Activated CD8-positive, alpha-beta T cell treated with anti-CD3 and anti-CD28 coated beads for 36 hours (primary cell): ENCODE measurements at places on chromosomes 1 and 21. TPM values are rescaled to one million over a fixed set of nuclear protein-coding genes. Genes with fewer than 3 reads are reported as not detected.

Gene RPTN
- not detected for total RNA-seq

Gene MIXL1
- total RNA-seq, result 0.16 TPM

Gene EVA1C
- 11.1 TPM for total RNA-seq

Gene CENPL
- total RNA-seq, result 23.3 TPM

Gene LRRC53
- total RNA-seq, result not detected

Gene ANKRD34A
- total RNA-seq, result 7.7 TPM

Gene AUNIP
- 8.8 TPM for total RNA-seq

Gene SYDE2
- total RNA-seq, result 4.8 TPM

Gene L1TD1
- total RNA-seq, result not detected

Gene ZP4
- total RNA-seq, result not detected

GRCh38 chr1:170010443-170010842, 64.1 kb downstream of the KIFAP3 start:
- DNase-seq, result peak; percentile 41

DNA sequence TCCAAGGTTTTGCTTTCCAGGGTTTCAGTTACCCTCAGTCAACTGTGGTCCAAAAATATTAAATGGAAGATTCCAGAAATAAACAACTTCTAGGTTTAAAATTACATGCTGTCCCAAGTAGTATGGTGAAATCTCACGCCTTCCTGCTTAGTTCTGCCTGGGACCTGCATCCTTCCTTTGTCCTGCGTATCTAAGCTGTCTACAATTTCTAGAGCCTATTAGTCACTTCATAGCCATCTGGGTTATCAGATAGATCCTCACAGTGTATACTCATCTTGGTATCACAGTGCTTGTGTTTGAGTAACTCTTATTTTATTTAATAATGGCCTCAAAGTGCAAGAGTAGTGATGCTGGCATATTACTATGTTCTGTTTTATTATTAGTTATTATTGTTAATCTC, 157.7 kb downstream of the ROR1 start:
- no peak for DNase-seq

DNA sequence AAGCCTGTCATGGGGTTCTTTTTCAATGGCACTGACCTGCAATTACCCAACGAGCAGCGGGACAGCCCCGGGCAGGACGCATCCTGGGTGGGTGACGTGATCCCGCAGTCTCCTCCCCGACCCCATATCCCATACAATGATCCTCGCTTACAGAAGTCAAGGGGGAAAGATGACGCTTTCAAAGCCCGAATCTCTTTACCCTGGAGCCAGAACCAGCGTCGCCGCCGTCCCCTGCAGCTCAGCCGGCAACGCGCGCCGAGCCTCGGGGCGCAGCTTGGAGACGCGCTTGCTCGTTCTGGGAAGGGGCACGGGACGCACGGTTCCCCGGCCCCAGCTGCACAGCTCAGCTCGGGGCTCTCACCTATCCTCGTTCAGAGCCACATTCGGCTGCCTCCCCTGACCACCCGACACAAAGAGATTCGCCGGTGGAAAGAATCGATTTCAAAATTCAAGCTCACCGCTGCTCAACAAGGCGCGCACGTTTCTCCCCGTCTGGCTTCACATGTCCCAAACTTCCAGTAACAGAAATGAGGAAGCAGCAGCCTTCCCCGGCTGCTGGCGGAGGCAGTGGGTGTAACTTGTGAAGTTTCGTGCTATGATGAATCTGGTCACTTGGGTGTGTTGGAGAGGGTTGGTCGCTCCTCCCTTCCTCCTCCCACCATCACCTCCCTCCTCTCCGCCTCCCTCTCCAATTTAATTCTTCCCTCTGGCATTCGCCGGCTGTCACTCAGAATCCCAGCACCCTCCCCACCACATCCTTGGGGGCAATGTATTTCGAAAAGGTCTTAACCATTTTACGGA, at the start of gene TIAM1:
TSS of gene TIAM1 (minus strand) at position 582 of the 801 bp plus-strand sequence. CDS start 77,289 bp downstream, outside the sequence.
- DNase-seq, result peak; percentile 47

DNA sequence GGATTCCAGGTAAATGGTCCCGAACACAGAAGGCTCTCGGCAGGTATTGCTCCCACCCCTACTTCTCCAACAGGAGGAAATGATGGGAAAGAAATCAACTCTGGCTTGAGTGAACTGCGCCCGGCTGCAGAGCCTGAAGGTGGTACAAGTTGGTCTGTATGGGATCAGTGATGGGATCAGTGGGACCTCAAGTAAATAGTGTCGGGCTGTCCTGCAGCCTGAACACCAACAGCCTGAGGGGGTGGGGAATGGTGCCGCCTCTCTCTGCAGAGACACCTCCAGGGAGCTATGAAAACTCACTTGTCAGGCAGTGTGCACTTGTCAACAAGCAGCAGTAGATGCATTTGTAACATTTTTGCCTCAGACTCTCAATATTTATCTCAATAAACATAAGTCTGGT, 183.5 kb downstream of the MATN1 start:
- DNase-seq, result no peak

DNA sequence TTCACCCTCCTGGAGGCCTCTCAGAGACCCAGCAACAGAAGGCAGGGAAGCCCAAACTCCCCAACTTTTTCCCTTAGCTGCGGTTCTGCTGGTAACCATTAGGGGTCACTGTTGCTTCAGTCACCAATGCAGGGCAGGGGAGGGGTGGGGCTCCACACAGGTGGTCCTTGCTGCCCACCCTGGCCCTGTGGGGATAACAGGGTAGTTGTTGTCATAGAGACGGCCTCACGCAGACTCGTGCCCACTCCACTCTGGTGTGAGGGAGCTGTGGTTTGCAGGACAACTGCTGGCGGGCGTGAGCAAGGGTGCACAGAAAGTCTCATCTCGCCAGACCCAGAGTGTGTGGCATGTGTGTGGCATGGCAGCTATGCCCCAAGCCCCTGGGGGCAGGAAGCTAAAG, 19.9 kb downstream of the INSRR start:
- DNase-seq, result peak; percentile 64

DNA sequence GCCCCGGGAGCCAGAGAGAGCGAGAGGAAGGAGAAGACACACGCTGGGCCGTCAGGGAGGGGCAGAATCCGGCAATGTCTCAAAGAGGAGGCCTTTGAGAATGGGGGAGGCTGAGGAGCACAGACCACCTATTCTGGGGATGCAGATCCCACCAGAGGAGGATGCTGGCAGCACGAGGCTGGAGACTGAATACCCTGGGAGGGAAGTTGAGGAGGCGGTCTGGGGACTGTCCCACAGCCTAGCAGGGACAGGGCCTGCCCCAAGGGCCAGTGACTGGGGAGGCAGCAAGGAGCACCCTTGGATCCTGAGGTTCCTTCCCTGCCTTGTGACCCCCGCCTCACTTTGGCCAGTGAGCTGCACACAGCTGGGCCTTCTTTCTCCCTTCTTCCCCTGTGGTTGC, 49.2 kb downstream of the SLC37A1 start:
- no peak for DNase-seq

DNA sequence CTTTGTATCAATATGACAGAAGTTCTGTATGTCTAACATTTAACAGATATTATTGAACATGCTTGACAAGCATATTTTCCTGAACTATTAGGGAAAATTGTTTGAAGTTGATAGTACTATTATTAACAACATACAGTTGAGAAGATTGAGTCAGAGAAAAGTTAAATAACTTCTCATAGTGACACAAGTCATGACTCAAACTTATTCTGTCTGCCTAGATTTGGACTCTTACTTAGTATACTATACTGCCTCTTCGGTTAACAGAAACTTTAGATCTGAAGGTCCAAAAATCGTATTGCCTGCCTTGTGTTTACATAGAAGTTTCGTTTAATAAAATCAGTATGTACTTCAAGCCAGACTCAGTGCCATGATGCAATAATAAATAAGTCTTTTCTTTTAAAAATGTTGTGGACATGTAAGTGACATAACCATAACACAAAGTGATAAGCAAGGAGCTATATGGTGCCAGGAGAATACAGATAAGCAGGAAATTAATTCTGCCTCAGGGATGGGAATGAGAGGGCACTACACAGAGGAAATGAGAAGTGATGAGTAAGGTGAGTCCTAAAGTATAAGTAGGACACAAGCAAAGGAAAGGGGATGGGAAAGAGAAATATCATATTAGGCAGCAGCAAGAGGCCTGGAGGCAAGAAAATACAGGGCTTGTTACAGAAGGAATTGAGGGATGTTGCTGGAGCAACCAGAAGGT, 48.1 kb downstream of the LHX9 start:
- DNase-seq, result no peak

- DNase-seq, result no peak
Observed at GRCh38 chr1:229231754-229232119, 39.2 kb upstream of the RAB4A start.

GRCh38 chr1:157181258-157181657, 43.1 kb upstream of the ETV3 start:
- DNase-seq, result no peak

DNA sequence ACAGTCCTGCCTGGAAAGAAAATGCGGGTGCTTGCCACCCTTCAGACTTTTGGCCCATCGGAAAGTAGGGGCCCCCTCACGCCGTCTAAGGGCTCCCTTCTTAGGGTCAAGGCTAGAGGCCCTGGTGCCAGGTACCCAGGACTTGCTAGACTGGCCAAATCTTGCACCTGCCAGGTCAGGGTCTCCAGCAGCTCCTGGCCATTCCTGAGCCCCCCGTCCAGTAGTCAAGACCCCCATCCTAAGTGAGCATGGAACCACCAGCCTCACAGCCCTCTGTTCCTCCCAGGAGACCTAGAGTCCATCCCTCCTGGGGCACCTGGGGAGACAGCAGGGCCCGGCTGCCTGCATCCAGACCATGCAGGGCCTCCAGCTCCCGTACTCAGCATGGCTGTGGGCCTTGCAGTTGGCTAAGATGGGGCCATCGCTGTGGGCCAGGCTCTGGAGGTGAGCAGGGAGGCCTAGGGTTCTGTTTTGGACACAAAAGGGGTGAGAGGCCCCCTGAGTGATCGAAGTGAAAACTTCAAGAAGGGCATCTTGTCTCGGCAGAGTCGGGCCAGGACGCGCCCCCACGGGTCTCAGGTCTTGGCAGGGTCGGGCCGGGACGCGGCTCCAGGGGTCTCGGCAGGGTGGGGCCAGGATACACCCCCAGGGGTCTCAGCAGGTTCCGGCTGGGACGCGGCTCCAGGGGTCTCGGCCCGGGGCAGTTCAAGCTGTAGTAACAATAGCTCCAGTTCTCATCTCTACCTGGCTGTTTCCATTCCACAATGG, 5.9 kb downstream of the FNDC10 start:
- DNase-seq, result no peak

DNA sequence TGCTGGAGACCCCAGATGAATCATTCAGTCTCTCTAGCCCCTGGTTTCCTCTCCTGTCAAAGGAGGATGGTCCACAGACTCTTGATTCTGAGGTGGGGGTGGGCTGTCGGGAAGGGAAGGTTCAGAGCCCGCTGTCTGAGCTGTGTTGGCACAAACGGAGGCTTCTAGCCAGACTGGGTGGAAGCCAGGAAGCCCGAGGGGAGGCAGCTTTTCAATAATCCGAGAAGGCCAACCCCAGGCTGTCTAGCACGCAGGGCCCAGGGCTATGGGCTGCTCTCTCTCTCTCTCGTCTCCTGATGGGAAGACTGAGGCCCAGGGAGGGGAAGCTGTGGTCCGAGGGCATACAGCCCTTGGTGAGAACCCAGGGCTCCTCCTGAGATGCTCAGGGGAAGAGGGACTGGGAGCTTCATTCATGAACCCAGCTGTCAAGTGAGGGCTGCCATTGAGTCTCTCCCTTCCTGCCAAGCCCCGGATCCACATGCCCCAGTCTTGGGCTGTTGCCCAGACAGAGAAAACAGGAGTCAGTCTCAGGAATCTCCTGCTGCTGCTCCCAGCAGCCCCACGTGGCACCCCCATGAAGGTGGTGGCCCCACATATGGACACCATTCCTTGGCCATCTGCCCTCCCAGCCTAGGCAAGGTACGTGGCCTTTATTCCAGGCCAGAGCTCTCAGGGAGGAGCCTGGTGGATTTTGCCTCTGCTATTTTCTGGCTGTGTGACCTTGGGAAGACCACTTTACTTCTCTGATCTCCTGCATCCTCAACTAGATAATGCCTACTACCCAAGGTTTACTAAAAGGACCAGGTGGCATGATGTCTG, 44.4 kb downstream of the RAP1GAP start:
- DNase-seq, result no peak

- no peak for DNase-seq
Observed at GRCh38 chr1:980137-980571, 1.7 kb downstream of the PERM1 start.

DNA sequence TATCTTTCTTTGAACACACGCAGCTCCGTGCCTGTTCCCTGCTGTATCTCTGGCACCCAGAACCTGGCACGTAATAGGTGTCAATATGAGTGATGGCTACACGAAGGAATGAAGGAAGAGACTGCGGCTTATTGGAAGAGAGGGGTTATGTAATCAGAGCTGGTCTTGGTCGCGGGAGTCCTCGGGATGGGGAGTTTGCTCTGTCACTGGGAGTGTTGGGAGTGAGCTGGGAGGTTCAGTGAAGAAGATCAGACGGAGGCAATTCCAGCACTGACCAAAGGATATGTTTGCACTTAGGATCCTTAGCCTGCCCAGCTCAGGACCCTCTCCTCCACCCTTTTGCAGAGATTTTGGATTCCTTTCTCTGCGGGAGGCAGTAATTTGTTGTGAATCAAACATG, 709.1 kb downstream of the PTPRU start:
- DNase-seq, result no peak

DNA sequence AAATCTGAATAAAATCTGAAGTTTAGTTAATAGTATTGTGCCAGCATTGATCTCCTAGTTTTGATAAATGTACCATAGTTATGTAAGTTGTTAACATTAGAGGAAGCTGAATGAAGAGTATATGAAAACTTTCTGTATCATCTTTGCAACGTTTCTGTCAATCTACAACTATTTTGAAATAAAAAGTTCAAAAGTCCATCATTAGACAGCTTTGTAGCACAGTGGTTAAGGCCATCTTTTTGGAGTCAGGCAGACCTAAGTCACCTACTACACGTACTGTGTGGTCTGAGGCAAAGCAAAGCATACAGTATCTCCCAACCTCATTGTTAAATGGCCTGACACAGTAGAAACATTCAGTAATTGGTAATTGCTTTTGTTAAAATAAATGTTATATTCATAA, 47.9 kb upstream of the ATP1A1 start:
- no peak for DNase-seq

- no peak for DNase-seq
Observed at GRCh38 chr1:245325922-245326795, 171.4 kb downstream of the KIF26B start.

- no peak for DNase-seq
Observed at GRCh38 chr21:17492415-17493168, 20.3 kb upstream of the CXADR start.

GRCh38 chr1:79517470-79518224, 511.1 kb upstream of the ADGRL4 start:
- no peak for DNase-seq

GRCh38 chr1:161324020-161324419, 9.8 kb downstream of the SDHC start:
- no peak for DNase-seq
